ENCODE measurements at places on chromosomes 4 and X.

GRCh38 chr4:156553659-156554058 lies 417.9 kb downstream of the PDGFC start:
- no peak for DNase-seq

DNA sequence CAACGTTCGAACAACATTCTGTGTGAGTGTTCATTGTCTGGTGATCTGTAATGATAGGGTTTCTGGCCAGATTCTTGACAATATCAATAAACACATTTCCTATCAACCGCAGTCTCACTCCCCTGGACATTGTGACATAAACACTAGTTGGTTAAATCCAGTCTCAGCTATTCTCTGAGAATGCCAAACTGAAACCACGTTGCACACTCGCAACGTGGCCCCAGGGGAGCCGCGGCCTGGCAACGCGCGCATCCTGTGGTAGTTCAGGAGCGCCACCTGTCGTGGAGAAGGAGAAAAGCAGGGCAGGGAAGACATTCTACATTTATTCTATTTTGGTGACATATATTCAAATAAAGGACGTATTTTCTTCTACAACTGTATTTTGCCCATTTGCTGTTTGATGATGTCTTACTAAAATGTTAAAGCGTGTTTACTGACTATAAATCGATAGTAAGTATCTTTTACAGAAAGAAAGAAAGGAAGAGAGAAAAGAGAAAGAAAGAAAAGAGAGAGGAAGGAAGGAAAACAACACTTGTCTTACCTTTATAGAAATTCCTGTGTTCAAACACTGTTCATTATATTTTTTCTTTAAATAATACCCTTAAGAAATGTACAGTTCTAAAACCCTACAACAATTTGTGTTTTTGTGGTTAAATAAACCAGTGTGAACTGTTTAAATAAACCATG lies 738.3 kb upstream of the FRG1 start:
- no peak for DNase-seq

DNA sequence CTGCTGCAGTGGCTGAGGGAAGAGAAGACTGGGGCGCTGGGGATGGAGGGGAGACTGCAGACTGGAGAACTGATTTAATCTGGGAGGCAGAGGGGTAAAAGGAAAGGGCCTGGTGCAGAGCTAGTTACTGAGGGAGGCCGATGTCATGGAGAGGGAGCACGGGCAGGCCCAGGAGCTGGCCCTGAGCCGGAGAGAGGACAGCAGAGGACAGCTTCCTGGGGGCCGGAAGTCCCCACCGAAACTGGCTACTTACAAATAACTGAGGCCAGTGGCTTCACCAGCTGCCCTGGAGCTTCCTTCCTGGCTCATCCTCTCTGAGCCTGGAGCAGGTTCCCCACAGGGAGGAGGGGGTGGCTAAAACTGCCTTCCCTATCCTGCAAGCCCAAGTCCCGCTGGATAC lies 26.9 kb downstream of the NSG1 start:
- DNase-seq: no peak

DNA sequence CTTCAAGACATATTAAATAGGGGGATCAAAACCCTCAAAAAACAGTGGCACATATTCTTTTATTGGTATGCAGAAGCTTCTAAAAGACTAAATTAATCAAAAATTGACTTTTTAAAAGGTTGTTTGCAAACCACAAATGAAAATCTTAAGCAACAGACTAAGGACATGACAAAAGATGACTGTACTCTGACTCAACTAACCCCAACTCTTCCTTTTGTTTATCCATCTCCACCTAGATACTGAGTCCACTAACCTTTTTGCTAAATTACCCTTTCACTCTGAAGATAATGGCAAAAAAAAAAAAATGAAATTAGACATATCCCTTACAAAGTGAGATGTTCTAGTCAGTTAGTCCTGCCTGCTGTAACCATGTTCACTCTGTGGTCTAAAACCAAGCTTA lies 91.6 kb upstream of the NLRP2B start:
- no peak for DNase-seq

DNA sequence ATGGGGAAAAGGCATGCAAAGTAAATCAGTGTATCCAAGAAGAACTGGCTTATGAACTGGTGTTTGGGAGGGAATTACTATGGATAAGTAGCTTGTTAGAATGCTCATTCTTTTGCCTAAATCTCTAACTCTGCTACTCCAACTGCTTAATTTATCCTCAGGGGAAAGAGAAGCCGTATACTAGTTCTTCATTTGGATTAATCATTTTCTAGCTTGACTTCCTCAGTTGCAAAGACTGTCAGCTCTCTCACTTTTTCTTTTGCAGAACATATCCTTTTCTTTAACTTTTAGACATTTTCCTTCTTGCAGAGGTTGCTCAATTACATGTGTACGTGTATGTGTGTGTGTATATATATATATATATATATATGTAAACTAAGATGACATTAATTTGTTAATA lies 21.9 kb downstream of the GPRIN3 start:
- DNase-seq: no peak

- DNase-seq: no peak
Measured at GRCh38 chrX:64792598-64793337, 183.5 kb downstream of the ZC4H2 start.

DNA sequence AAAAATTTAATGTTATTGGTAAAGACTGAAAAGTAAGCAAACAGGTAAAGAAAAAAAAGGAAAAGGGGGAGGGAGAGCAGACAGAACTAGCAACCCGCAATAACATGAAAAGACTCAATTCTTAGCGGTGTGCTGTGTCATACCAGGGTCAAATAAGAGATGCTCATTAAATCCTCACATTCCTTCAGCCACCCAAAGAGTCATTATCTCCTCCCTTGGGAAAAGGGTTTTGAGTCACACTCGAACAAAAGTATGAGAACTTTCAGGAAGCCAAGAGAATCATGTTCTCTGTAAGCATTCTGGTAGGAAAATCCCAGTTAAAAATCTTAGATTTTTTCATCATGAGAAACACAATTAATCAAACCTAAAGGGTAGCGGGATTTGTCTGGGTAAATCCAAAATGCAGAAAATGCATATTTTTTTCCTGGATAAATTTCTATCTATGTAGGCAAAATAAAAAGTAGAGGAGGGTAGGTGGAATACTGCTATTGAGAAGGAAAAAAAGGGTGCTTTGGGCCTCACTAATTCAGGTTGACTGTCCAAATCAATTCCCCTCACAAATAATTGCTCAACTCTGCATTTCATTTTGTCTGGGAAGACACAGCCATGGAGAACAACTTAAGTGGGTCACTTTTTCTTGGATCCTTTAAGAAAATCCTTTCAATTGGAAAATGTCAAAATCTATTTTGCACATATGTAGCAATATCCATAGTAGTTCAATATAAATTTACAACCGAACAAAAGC lies 23.2 kb downstream of the TNIP3 start:
- DNase-seq: no peak

DNA sequence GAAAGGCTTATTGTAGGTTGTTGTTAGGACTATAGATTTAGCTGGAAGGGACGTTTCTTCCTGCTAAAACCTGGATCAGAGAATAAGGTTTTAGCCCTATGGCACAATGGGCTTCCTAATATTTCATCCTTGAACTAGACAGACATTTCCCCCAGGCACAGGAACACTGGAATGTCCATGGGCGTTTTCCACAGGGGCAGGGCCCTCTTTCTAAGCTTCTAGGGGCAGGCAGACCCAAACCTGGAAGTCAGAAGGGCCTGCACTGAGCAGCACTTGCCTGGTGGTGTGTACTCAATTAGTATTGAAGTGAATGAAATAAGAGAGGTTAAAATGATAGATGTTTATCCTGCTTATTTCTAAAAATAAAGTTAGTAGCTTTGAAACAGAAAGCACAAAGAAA lies 41.1 kb downstream of the CASP6 start:
- DNase-seq: no peak

GRCh38 chr4:8766610-8767009 lies 105.0 kb downstream of the HMX1 start:
- no peak for DNase-seq

DNA sequence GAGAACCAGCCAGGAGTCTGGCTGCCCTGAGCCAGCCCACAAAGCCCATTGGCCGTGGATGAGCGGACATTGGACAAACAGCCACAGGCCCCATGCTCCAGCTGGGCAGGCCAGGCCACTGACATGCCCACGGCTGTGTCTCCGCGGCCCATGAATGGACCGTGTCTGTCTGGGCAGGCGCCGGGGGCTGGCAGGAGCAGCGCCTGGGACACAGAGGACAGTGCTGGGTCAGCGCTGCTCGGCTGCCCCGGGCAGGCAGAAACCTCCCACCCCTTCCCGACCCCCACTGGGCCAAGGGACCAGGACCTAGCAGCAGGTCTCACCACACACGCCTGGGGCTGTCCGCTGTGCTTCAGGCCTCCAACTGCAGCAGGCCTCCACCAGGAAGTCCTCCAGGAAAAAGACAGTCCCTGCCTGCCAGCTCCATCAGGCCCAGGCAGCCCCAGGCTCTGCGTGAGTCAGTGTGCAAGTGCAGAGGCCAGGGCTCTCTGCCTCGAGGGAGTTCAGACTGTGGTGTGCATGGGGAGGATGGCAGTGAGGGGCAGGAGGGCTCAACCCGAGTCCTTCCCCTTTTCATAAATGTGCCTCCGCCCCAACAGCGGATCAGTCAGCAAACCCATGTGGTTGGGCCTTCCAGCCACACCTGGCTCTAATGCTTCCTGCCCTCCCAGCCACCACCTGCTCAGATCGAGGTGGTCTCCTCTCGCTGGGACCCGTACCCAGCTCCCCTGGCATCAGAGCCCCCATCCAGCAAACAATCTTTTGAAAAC lies 17.2 kb upstream of the FGFR3 start:
- no peak for DNase-seq

GRCh38 chrX:136059350-136059749 lies 74.1 kb downstream of the SLC9A6 start:
- DNase-seq: no peak

- no peak for DNase-seq
Measured at GRCh38 chr4:150119492-150119891, 41.2 kb downstream of the DCLK2 start.

DNA sequence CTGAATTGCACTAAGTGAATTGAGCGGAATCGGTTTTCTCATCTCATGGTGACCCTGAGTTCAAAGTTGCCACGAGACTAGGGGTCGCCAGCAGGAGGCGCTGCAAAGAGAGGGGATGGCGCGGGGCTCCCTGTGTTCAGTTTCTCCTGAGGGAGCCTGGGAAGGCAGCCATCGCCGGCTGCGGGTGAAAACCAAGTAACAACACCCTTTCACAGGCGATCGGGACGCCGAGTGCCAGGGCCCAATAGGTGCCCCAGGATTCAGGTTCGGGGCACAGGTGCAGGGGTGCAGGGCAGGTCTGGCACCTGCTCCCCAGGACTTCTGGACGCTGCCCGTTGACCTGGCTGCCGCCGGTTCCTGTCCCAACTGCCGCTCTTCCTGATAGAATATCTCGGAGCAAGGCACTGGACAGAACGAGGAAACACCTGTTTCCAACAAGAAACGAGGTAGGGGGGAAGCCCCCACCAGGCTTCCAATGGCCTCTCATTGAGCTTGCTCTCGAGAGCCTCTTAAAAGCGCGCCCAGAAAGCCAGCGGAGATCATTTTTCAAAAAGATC lies 1.1 kb upstream of the FGF16 start:
- DNase-seq: no peak

GRCh38 chrX:151773434-151773833 lies 38.9 kb downstream of the CNGA2 start:
- no peak for DNase-seq
